ENCODE measurements at places on chromosomes 7 and 10. TPM values are rescaled to one million over a fixed set of nuclear protein-coding genes. Genes with fewer than 3 reads are reported as not detected.

The SPDYE16 gene
- not detected for polyA plus RNA-seq

DNA sequence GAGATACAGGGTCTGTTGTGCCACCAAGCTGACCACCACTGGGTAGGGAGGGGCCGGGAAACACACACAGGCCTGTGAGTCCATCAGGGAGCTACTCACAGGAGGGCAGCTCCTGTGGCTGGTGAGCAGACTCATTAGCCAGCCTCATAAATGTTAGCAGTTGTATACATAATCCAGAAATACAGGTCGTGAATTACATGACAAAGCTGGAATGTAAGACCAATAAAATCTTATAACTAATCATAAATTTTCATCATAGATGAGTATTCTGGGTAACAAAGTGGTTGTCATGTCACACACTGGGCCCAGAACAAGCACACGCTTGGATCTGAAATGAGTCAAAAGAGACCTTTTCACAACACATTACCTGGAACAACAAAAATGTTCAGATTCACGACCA is 642.6 kb upstream of the AUTS2 start:
- DNase-seq, result no peak

The C7orf33 gene
- not detected for polyA plus RNA-seq

The GNAT3 gene
- not detected for polyA plus RNA-seq

The CHST3 gene
- 4.6 TPM for polyA plus RNA-seq

- DNase-seq, result no peak
Measured at GRCh38 chr10:112562809-112563663, 116.0 kb downstream of the VTI1A start.

DNA sequence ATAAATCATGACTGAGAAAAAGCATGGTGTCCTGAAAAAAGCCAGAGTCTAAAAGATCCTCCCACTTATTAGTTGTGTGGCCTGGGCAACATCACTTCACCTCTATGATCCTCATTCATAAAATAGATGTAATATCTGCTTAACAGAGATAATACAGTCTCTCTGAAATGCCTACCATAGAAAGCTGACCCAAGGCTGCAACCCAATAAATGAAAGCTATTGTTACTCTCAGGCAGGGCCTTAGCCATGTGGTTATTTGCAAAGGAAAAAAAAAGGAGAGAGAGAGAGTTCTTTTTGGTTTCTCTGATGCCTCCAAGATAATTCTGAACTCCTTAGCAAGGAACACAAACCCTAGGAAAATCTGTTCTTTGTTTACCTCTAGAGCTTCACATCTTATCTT is 7.9 kb downstream of the FAM13C start:
- DNase-seq, result no peak

The CTNNA3 gene
- 0.21 TPM for polyA plus RNA-seq

The PKD2L1 gene
- polyA plus RNA-seq, result not detected

- DNase-seq, result no peak
Measured at GRCh38 chr7:26512737-26513136, 221.1 kb downstream of the SNX10 start.

The STEAP4 gene
- not detected for polyA plus RNA-seq

The PIK3CG gene
- polyA plus RNA-seq, result 0.02 TPM

DNA sequence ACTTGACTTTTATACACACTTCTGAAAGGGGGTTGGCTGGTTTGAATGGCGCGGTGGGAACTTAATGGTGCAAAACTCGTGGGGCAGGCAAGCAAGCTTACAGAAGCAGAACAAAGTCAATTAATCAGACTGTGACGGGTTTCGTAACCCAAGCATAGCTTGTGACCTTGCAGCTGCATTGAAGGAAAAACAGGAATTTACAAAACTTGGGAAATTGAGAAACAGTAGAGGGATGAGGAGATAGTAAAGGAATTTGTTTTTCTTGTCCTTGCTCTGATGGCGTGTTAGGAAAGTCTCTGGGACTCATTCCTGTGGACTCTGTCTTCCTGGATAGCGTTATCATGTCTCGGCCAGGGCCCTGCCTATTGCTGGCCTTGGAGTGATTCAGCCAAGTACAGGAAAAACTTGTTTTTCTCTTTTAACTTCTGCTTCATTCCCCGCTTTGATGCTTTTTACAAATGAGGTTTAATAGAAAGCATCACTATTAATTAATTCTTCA is 220.0 kb upstream of the KCND2 start:
- DNase-seq, result peak; percentile 97

- peak; percentile 94 for DNase-seq
Measured at GRCh38 chr7:73850781-73851207, 8.5 kb upstream of the METTL27 start.

- no peak for DNase-seq
Measured at GRCh38 chr7:144454256-144455039, 51.0 kb upstream of the NOBOX start.

The ZNF736 gene
- 5.1 TPM for polyA plus RNA-seq

The KNDC1 gene
- polyA plus RNA-seq, result 0.56 TPM

The SLC13A4 gene
- 0.32 TPM for polyA plus RNA-seq

DNA sequence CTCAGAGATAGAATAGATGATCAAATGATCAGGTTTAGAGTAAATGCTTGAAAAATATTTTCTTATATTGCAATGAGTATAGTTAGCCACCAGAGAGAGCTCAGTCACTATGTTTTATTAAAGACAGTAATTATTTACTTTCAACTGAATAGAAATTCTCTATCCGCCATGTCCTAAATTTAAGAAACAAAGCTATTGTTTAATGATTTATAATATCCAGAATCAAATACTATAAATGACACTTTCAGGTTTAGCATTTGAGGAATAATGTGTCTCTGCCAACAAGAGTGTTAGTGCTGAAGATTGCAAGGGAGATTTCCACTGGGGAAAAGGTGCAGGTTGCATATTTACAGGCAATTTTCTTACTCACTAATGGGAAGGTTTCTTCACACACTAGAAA is 184.7 kb downstream of the DGKB start:
- DNase-seq, result no peak

- no peak for DNase-seq
Measured at GRCh38 chr7:4216016-4216415, 466.1 kb upstream of the FOXK1 start.

DNA sequence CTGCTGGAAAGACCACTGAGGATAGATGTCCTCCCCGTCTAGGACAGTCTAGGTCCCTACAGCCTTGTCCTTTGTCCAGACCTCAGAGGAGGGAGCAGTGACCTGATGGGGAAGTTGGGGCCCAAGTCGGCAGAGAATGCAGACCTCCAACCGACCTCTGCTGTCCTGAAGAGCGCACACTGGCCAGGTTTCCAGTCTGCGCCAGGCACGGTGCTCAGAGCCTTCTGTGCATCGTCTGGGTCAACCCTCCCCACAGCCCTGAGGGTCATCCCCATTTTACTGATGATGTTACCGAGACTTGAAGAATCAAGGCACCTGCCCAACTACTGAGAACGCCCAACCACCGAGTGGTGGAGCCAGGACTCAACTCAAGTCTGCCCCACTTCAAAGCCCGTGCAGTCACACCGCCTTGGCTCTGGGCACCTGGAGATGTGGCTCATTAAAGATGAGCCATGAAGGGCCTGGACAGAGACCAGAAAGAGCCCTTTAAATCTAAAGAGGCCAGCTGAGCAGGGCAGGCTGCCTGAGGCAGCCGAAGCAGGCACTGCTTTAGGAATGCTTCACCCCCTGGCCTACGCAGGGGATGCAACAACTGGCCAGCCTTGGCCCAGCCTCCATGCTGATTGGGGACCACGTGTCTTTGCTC is 4.4 kb downstream of the ITPRIP start:
- DNase-seq, result no peak

DNA sequence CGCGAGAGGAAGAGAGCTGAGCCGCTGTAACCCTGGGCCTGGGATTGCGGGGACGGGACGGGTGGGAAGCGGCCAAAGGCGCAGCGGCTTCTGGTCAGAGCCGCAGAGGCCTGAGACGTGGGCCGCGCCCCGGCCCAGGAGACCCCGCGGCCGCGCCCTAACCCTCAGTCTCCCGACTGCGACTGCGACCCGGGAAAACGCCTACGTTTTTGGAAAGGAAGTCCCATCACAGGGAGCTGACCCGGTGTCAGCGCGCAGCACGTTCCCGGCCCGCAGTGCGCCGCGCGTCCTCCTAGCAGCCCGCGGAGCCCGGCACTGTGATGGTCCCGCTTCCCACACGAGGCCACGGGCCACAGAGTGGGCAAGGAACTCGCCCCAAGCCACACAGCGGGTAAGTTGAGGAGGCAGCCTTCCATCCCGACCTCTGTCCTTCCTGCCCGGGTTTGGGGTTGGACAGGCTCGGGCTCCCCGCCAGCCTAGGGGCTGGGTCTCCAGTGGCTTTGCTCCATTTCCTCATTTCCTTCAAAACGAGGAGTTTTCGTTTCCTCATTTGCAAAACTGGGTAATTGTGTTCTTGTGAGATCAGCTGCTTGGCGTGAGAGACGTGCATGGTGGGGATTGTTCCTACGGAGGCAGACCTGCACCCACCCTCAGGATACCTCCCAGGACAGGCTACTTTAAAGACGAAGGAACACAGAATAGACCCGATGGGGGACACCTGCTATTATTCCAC is 1.2 kb downstream of the GPNMB start:
- no peak for DNase-seq

The C10orf53 gene
- polyA plus RNA-seq, result not detected

- DNase-seq, result no peak
Measured at GRCh38 chr7:76057813-76058145, 9.9 kb downstream of the MDH2 start.

DNA sequence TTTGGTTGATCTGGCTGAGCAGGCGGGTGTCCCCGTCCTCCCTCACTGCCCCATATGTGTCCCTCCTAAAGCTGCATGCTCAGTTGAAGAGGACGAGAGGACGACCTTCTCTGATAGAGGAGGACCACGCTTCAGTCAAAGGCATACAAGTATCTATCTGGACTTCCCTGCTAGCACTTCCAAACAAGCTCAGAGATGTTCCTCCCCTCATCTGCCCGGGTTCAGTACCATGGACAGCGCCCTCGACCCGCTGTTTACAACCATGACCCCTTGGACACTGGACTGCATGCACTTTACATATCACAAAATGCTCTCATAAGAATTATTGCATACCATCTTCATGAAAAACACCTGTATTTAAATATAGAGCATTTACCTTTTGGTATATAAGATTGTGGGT is 26.9 kb upstream of the TRIM56 start:
- DNase-seq, result no peak

The ZNF804B gene
- polyA plus RNA-seq, result not detected

The TMEM130 gene
- 11.3 TPM for polyA plus RNA-seq

GRCh38 chr10:91551856-91552255 is 81.0 kb downstream of the PPP1R3C start:
- DNase-seq, result peak; percentile 34

DNA sequence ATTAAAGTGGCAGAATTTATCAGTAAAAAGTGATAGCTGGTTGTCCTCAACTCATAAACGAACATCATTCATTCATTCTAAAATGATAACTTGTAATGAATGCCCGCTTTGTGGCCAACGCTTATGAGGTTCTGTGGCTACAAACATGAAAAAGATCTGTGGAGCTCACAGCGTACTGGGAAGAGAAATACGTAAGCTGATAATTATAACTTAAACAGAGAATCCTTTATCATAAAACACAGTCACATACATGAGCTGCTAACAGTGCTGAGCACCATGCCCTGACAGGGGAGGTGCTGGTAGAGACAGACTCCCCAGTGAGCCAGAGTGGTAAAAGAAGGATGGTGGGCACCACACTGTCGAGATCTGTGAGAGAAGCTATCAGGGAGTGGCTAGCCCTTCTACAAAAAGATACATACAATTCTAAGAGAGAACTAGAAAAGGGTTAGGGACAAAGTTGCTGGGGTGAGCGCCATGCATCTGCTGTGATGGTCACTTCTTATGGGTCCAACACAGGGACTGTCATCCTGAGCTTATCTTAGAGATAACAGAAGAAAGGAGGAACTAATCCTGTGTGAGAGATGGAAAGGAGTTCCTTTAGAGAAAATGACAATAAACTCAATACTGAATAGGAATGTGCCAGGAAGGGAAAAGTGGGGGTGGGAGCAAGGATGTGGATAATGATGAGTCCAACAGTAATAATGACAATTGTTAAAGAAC is 106.7 kb downstream of the USP6NL start:
- DNase-seq, result no peak

DNA sequence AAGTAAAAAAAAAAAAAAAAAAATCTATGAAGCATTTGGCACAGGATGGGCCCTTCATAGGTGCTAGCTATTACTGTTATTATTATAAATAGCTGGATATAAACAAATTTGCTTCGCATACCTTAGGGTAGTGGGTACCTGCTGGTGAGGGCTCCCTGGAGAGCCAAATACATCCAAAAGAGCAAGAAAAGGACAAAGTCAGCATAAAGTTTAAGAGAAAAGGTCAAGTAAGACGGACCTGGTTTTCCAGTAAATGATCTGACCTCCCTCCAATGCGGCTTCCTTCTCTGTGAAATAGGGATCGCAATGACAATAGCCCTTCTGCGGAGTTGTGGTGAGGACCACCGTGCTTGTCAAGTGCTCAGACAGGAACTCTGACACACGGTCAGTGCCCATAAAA is 214.5 kb downstream of the SNX10 start:
- no peak for DNase-seq

DNA sequence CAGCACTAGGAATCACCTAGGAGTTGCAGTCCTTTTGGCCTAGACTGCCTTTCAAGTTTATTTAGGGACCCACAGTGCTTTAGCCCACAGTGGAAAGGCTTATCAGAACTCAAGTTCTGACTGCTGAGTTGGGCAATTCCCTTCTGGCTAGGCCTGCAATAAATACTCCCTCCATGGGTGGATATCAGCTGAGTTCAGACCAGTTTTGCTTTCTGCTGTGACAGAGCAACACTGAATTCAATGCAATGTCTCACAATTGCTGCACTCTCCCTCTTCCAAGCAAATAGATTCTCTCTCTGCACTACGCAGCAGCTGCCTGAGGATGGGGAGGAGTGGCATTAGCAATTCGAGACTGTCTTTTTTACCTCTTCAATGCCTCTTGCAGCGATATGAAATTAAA is 1153.3 kb downstream of the SORCS1 start:
- DNase-seq, result no peak

DNA sequence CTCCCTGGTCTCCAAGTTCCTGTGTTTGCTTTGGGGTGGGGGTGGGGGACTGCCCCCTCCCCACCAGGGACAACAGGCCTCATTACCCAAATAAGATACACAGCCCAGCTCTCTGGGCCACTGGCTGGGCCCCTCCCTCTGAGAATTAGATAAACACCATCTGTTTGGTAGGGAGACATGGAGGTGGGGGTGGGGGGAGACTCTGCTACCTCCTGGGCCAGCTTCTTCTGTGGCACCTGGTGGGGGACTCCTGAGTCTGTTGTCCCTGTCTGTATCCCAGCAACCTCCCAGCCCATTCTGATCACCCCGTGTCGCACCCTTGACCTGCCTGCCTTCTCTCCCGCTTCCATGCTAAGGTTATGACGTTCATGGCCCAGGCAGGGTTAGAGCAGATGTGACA is 5.8 kb downstream of the MLXIPL start:
- no peak for DNase-seq

Data from AG04450 (cell line).